ENCODE measurements at places on chromosomes 2 and 18. TPM values are rescaled to one million over a fixed set of nuclear protein-coding genes. Genes with fewer than 3 reads are reported as not detected.

Gene CNDP1
- not detected for total RNA-seq

Gene IL1RL1
- total RNA-seq, result 4.9 TPM

Gene AGXT
- not detected for total RNA-seq

Gene DUSP11
- total RNA-seq, result 49.0 TPM
